A673 (cell line): ENCODE measurements at places on chromosomes 3 and 15.

DNA sequence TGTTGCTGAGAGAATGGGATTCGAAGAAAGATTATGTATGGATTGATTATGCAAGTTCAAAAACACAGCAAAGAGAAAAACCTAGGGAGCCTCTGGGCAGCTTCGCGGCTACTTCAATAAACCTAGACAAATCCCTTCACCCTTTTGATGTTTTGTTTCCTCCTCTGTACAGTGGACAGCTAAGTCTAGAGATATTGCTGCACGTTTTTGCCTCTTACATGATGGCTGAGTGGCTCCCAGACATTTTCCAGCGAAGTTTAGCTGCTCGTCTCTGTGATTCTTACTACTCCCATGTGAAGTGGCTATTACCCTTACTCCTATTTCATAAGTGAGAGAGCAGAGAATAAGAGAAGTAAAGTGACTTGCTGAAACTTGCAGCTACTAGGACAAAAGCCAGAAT is 695.0 kb upstream of the GRM7 start:
- H3K4me3 ChIP-seq: no peak overlapping the region
- H3K27me3 ChIP-seq: peaks cover 33% of the 10 kb centered on the region
- no peaks in the 10 kb centered on the region for H3K4me1 ChIP-seq
- no peak overlapping the region for H3K27ac ChIP-seq
- no peak for DNase-seq

DNA sequence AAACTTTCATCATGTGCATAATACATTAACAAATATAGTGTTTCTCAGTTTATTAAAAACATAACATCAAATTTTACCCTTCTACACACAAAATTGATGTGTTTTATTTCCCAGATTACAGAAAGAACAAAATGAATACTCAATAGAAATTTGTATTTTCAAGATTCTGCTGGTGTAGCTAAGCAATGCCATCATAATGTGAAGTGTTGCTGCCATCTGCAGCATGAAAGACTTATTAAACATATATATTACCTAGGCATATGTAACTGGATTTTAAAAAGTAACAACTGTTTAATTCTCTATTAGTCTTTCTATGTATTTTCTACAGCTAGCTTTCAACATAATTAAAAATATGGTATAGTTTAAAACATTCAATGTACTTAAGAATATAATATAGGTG is 27.5 kb downstream of the PLSCR5 start:
- H3K36me3 ChIP-seq: no peaks in the 10 kb centered on the region
- no peaks in the 10 kb centered on the region for H3K4me1 ChIP-seq
- peak; percentile 62 for DNase-seq

GRCh38 chr15:89429023-89429422 is 67.4 kb downstream of the RHCG start:
- H3K4me1 ChIP-seq: peaks cover 12% of the 10 kb centered on the region
- DNase-seq: no peak
- no peaks in the 10 kb centered on the region for H3K36me3 ChIP-seq
- H3K27ac ChIP-seq: no peak overlapping the region

DNA sequence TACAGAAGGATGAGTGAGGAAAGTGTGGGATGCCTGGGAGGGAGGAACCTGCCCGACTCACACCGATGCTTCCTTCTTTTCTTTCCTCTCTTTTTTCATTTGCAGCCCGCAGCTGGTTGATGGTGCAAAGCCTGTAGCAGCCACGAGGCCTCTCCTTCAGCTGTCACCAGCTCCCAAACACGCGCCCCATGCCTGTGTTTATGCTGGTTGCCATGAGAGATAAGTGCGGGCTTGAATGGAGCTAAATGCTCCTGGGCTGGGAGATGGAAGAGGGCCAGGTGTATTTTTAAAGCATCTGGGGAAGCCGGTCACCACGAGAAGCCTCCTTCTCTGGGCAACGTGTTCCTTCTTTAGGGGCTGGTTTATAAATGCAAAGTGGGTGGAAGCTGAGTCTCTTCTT is 9.3 kb downstream of the COLQ start:
- H3K4me3 ChIP-seq: no peak overlapping the region
- no peak for DNase-seq
- no peak overlapping the region for H3K27ac ChIP-seq
- H3K4me1 ChIP-seq: no peaks in the 10 kb centered on the region
- H3K27me3 ChIP-seq: no peaks in the 10 kb centered on the region

DNA sequence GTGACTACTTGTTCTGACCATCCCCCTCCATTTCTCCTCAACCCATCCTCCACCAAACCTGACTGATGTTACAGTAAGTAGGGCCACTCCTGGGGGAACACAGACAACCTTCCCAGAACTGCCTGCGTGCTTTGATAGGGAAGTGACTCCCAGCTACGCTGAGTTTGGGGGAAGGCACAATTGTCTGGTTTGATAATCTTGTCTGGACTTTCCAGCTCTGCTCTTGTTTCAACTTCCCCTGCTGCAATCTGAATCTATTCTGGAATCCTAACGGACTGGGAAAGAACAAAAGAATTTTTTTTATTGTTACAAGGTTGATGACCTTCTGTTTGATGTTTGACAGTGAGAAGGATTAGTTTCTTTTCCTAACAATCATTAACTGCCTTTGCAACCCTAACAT is 895.6 kb downstream of the ROBO1 start:
- peak overlapping the region; percentile 11 for H3K4me3 ChIP-seq
- peak overlapping the region; percentile 62 for H3K27ac ChIP-seq
- peak; percentile 35 for DNase-seq
- H3K36me3 ChIP-seq: no peaks in the 10 kb centered on the region

GRCh38 chr3:126750756-126751121 is 46.7 kb downstream of the CHCHD6 start:
- H3K4me3 ChIP-seq: no peak overlapping the region
- DNase-seq: no peak
- H3K27me3 ChIP-seq: no peaks in the 10 kb centered on the region
- peaks cover 1% of the 10 kb centered on the region for H3K4me1 ChIP-seq
- no peaks in the 10 kb centered on the region for H3K36me3 ChIP-seq

DNA sequence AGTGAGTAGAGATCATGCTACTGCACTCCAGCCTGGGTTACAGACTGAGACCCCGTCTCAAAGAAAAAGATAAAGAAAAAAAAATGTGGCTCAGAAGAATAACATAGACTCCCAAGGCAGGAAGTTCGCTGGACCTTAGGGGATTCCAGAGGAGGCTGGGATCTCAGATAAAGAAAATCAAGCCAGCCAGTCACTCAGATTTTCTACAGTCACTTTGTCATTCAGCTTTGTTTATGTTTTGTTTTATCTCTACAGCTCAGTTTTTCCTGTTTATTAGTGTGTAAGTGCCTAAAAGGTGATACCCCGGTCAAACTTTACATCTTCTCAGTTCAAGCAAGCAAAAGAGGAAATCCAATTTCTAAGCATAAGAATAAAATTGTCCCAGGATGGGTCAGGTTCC is 6.3 kb downstream of the TMEM202 start:
- no peaks in the 10 kb centered on the region for H3K36me3 ChIP-seq
- peaks cover 85% of the 10 kb centered on the region for H3K27me3 ChIP-seq
- no peak for DNase-seq
- H3K4me3 ChIP-seq: no peak overlapping the region

- H3K4me1 ChIP-seq: no peaks in the 10 kb centered on the region
- H3K36me3 ChIP-seq: no peaks in the 10 kb centered on the region
- peaks cover 15% of the 10 kb centered on the region for H3K27me3 ChIP-seq
- H3K27ac ChIP-seq: no peak overlapping the region
- H3K4me3 ChIP-seq: no peak overlapping the region
These were observed 19.5 kb upstream of the THRB start for GRCh38 chr3:24514119-24514518.

- no peaks in the 10 kb centered on the region for H3K27me3 ChIP-seq
- H3K4me3 ChIP-seq: no peak overlapping the region
- H3K4me1 ChIP-seq: no peaks in the 10 kb centered on the region
- no peak overlapping the region for H3K27ac ChIP-seq
These were observed 51.5 kb upstream of the DCUN1D1 start for GRCh38 chr3:183031826-183032225.

- no peaks in the 10 kb centered on the region for H3K36me3 ChIP-seq
- H3K27me3 ChIP-seq: no peaks in the 10 kb centered on the region
- no peak overlapping the region for H3K4me3 ChIP-seq
- DNase-seq: no peak
- H3K4me1 ChIP-seq: peaks cover 7% of the 10 kb centered on the region
These were observed 52.6 kb upstream of the TGFBR2 start for GRCh38 chr3:30553641-30554316.

DNA sequence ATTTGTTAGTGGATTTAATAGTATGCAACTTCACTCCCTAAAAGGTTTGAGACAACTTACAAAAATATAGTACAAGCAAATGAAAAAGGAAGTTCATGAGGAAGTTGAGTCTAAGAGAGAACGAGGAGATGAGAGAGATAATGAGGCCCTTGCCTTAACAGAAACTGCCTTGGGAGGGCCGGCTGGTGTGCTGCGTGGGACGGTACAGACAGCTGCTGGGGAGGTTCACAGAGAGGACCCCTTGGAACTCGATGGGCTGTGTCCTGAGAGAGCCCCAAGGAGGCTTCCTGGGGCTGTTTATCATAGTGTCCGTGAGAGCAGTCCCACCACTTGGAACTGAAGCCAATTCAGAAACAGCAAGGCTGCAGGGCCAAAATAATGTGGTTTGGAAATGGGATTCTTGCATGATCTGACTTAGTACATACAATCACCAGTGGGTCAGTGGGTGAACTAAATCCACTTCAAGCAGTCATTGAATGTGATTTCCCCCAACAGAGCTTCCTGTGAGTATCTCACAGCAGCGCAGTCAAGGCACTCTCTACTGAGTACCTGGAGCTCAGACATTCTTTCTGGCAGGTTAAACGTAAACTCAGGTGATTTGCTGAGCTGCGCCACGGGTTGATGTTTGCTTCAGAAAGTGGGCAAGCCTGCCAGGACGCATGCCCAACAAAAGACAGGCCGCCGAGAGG is 90.8 kb downstream of the CRTC3 start:
- no peaks in the 10 kb centered on the region for H3K4me1 ChIP-seq
- no peaks in the 10 kb centered on the region for H3K27me3 ChIP-seq
- no peaks in the 10 kb centered on the region for H3K36me3 ChIP-seq

DNA sequence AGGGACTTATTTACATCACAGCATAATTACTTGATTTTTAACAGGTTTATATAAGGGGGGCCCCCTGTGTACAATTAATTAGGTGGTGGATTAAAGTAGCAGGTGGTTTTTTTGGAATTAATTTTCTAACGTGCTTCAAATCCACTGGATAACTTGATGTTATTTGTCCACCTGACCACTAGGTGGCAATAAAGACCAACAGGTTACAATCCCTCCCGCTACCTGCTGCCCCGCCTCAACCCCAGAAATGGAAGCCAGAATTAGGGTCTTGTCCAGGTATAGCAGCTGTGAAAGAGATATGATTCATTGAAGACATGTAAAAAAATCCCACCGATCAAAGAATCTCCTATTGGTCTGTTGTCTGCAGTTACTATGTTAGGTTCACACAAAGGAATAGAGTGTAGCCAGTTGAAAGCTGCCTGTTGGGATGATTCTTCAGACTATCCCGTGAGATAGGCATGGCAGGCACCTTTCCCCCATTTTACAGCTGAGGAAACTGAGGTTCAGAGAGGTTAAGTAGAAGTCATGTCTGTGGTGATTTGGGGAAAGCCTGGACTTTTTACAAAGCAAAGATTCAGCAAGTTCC is 44.0 kb downstream of the MFSD1 start:
- H3K36me3 ChIP-seq: no peaks in the 10 kb centered on the region
- H3K4me3 ChIP-seq: no peak overlapping the region
- H3K4me1 ChIP-seq: no peaks in the 10 kb centered on the region
- DNase-seq: peak; percentile 41

GRCh38 chr3:16961621-16962205 is 77.0 kb downstream of the PLCL2 start:
- H3K4me1 ChIP-seq: no peaks in the 10 kb centered on the region
- H3K4me3 ChIP-seq: no peak overlapping the region
- no peaks in the 10 kb centered on the region for H3K27me3 ChIP-seq
- no peaks in the 10 kb centered on the region for H3K36me3 ChIP-seq
- H3K27ac ChIP-seq: no peak overlapping the region
- DNase-seq: no peak

- H3K27ac ChIP-seq: no peak overlapping the region
- no peak overlapping the region for H3K4me3 ChIP-seq
- no peaks in the 10 kb centered on the region for H3K4me1 ChIP-seq
- DNase-seq: no peak
- no peaks in the 10 kb centered on the region for H3K36me3 ChIP-seq
These were observed 53.4 kb downstream of the ITGA11 start for GRCh38 chr15:68378595-68378994.

- H3K4me1 ChIP-seq: peaks cover 15% of the 10 kb centered on the region
- no peak overlapping the region for H3K27ac ChIP-seq
- no peak overlapping the region for H3K4me3 ChIP-seq
- DNase-seq: no peak
These were observed 5.1 kb downstream of the PRC1 start for GRCh38 chr15:90989040-90989768.

- H3K27ac ChIP-seq: no peak overlapping the region
- H3K27me3 ChIP-seq: peaks cover 13% of the 10 kb centered on the region
- H3K36me3 ChIP-seq: no peaks in the 10 kb centered on the region
- DNase-seq: no peak
These were observed 8.9 kb upstream of the ARHGEF26 start for GRCh38 chr3:154112146-154112852.

- H3K27me3 ChIP-seq: no peaks in the 10 kb centered on the region
- H3K27ac ChIP-seq: no peak overlapping the region
- H3K36me3 ChIP-seq: no peaks in the 10 kb centered on the region
- DNase-seq: peak; percentile 14
- H3K4me3 ChIP-seq: no peak overlapping the region
These were observed 88.7 kb downstream of the LIPC start for GRCh38 chr15:58520464-58520863.

DNA sequence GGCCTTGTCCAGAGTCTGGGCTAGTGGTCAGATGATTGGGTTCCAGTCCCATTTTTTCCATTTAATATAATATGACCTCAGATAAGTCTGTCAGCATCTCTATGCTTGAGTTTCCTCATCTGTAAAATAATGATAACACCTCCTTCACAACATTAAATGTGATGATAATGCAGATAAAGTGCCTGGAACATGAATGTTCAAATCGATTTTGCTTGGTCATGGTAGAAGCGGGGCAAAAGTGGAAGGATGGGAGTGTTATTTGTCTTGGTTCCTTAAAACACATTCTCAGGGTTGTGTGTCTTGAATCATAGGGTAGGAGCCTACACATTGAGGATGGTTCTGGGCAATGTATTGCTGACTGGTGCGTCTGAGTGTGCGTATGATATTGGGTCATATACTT is 16.9 kb downstream of the ARIH2 start:
- H3K4me3 ChIP-seq: no peak overlapping the region
- no peaks in the 10 kb centered on the region for H3K4me1 ChIP-seq
- no peak overlapping the region for H3K27ac ChIP-seq
- no peaks in the 10 kb centered on the region for H3K27me3 ChIP-seq
- peaks cover 10% of the 10 kb centered on the region for H3K36me3 ChIP-seq
- no peak for DNase-seq
